ENCODE measurements at places on chromosomes 4 and X.

DNA sequence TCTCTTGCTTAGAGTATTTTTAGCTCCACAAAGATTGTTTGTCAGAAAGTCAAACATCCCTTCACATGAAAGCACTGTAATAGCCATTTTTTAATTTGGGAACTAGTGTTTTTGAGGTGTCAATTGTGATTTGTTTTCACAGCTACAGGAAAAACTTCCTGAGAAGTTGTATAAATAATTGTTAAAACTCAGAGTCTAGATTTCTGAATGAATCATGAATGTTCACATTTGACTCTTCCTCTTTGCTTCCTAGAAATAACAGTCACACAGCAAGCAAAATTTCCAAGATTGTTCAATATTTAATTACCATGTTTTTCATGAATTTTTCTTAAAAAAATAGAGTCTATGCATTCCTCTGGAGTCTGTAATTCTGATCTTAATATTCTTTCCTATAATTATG is 156.9 kb upstream of the SLC7A11 start:
- no peak for DNase-seq

- no peak for DNase-seq
These were observed 119.1 kb upstream of the OTUD4 start for GRCh38 chr4:145299380-145300076.

GRCh38 chrX:39764441-39764914 is 333.3 kb downstream of the BCOR start:
- DNase-seq, result no peak

DNA sequence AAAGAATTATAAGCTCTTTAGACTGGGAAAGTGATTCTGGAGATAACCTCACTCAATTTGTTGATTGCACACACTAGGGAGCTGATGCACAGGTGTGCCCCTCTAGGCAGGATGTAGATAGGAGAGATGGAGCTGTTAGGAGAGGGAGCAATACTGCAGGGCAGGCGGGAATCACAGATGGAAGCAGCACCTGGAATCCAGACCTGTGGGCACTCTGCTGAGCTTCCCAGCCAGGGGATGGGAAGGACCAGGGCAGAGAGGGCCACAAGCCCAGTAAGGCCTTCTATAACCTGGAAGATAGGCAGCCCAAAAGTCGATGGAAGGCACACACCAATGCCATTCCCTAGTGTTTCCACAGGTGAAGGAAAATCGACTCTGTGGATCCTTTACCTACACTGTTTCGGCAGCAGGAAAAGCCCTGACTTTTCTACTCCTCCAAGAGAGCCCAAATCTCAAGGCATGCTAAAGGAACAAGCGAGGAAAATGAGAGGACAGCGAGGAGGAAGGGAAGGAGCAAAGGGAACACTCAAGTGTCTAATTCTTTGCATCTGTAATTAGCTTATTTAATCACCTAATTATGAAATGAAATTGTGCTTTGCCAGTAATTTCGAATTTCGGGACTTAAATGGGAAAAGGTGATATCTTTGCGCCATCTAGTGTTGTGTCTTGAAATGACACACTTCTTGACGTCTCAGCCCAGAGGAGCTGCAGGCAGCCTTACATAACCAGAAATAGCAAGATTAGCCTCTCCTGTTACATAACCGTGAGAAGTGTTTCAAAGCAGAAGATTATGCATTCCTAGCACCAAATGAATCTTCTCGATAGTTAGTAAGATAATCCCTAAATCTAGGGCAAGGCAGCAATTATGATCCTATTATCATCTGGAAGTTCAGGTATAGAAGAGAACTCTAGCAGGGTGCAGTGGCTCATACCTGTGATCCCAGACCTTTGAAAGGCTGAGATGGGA is 31.0 kb upstream of the TLR3 start:
- DNase-seq, result peak; percentile 80

GRCh38 chr4:121464854-121465253 is 84.0 kb upstream of the QRFPR start:
- DNase-seq, result no peak

DNA sequence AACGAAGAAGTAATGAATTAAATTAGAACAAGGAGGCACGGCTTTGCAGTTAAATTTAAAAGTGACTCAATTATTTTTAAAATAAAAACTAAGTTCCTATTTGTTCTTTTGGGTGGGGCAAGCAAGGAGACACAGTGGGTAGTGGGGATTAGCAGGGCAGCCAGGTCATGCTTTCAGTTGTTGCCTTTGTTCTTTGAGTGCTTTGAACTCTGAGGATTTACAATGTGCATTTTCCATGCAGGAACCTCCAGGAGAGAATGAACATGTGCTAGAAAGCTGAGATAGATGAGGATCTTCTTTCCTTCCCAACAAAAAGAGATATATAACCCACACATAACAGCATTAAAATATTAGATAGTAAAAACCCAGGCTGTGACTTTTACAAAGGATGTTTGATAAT is 420.4 kb upstream of the CTSO start:
- no peak for DNase-seq

DNA sequence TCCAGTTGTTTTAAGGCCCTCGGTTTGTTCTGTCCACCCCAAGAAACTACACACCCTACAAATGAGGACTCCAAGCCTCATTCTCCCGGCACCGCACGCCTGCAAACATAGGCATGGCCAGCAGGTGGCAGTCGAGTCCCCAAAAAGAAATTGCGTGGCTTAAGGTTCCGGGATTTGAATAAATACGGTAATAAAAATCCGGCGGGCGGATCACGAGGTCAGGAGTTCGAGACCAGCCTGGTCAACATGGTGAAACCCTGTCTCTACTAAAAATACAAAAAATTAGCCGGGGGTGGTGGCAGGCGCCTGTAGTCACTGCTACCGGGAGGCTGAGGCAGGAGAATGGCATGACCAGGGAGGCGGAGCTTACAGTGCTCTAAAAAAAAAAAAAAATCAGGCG is 21.8 kb upstream of the CSF2RA start:
- DNase-seq, result peak; percentile 75

DNA sequence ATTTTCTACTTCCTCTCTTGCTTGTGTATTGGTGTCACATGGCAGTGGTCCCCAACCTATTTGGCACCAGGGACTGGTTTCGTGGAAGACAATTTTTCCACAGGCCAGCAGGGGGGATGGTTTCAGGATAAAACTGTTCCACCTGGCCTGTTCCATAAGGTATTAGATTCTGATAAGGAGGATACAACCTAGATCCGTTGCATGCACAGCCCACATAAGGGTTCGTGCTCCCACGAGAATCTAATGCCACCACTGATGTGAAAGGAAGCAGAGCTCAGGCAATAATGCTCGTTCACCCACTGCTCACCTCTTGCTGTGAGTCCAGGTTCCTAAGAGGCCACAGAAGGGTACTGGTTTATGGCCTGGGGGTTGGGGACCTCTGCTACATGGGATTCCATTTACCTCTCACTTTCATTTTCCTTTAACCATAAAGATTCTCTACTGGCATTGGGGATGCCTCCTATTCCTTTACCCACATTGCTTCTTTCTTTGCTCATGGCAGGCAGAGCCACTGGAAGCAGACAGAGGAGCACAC is 38.1 kb downstream of the SEC31A start:
- peak; percentile 26 for DNase-seq

Measured in D341Med (cell line).